ENCODE measurements at places on chromosomes 5 and 9.

DNA sequence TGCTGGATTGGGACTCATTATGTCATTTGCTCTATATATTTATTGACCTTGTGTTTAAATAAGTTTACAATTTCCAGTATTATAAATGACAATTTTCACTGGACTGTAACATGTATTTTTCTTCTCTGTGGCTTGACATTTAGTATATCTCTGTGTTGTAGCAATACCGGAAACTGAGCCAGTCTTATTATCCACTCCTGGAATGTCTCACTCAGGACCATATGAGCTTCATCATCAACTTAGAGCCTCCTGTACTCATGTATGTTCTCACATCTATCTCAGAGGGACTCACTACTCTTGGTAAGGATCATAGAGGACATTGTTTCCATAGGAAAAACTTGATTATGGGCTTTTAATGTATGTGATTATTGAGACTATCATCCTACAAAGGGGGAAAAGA, 66.5 kb upstream of the TLX3 start:
- DNase-seq = no peak

- no peak for DNase-seq
Measured at GRCh38 chr5:96641368-96642280, 20.6 kb upstream of the CAST start.

GRCh38 chr5:105015098-105015497, 1452.5 kb upstream of the NUDT12 start:
- no peak for DNase-seq

- DNase-seq = no peak
Measured at GRCh38 chr9:129405827-129406213, 215.1 kb downstream of the C9orf50 start.

DNA sequence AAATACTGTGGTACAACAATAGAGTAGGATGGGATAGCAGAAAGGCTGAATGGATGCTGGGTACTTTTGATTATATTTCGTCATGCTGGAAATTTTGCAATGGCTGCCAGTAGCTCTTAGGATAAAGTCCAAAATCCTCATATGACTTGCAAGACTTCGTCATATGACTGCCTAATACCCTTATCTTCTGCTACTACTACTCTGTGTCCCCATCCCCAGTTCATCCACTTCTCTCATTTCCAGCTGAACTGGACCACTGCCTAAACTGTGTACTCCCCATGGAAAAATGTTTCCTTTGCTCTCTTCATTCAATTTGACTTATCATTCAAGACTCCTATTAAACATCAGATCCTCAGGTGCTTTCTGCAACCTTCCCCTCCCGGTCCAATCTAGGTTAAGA, 212.9 kb downstream of the BRINP1 start:
- DNase-seq = no peak

- no peak for DNase-seq
Measured at GRCh38 chr9:115739096-115739875, 414.3 kb upstream of the PAPPA start.

GRCh38 chr9:84772511-84772910, 103.0 kb downstream of the NTRK2 start:
- DNase-seq = no peak

DNA sequence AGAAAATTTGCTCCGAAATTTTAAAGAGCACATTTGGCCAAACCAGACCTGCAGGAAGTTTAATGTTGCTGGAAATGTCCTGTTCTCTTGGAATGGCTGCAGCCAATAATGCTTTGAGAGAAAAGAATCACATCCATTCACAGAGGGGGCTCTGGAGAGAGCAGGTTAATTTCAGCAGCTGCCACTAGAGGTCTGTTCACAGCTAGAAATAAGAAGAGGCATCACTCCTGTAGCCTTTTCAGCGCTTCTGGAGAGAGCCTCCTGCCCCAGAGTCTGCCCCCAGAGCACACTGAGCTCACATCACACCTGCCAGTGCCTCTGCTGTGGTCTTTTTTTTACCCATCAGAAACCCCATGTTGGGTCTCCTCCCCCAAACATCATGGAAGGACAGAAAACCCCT, 124.8 kb upstream of the RAD23B start:
- DNase-seq = peak; percentile 23

GRCh38 chr5:10411336-10411735, 30.3 kb upstream of the ROPN1L start:
- DNase-seq = no peak

GRCh38 chr5:166286832-166287231, 2004.6 kb upstream of the WWC1 start:
- DNase-seq = no peak

GRCh38 chr5:856531-857425, 6.0 kb upstream of the ZDHHC11 start:
- no peak for DNase-seq

GRCh38 chr5:138600446-138600845, 25.2 kb upstream of the HSPA9 start:
- no peak for DNase-seq

- DNase-seq = no peak
Measured at GRCh38 chr9:99154356-99154755, 49.4 kb downstream of the TGFBR1 start.

- DNase-seq = no peak
Measured at GRCh38 chr5:78006449-78006848, 230.3 kb upstream of the TBCA start.

GRCh38 chr5:160991205-160991604, 139.2 kb upstream of the ATP10B start:
- DNase-seq = no peak

- no peak for DNase-seq
Measured at GRCh38 chr9:132184124-132184523, 22.3 kb downstream of the NTNG2 start.

GRCh38 chr9:81053298-81054025, 635.9 kb downstream of the TLE1 start:
- DNase-seq = no peak

GRCh38 chr5:135649435-135649834, 70.6 kb upstream of the CXCL14 start:
- no peak for DNase-seq

- peak; percentile 31 for DNase-seq
Measured at GRCh38 chr5:115544043-115544435, 536 bp downstream of the FEM1C start.

- DNase-seq = no peak
Measured at GRCh38 chr5:10335711-10336470, 17.6 kb upstream of the MARCHF6 start.

- DNase-seq = no peak
Measured at GRCh38 chr9:124311283-124311682, 53.5 kb downstream of the NEK6 start.

DNA sequence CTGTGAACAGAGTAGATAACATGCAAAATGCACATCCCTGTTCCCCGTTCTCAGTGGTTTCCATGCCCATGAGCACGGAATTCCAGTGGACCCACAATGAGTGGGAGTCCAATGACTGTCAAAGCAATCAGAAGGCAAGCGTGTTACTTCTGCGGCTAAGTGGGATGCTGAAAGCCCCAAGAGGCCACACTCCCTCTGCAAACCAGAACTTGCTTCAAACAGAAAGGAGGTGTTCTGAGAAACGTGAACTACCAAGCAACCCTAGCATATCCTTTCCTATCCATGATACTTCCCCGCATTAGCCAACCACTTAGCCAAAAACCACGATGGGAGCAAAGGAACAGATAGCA, 21.7 kb upstream of the MVB12B start:
- no peak for DNase-seq

DNA sequence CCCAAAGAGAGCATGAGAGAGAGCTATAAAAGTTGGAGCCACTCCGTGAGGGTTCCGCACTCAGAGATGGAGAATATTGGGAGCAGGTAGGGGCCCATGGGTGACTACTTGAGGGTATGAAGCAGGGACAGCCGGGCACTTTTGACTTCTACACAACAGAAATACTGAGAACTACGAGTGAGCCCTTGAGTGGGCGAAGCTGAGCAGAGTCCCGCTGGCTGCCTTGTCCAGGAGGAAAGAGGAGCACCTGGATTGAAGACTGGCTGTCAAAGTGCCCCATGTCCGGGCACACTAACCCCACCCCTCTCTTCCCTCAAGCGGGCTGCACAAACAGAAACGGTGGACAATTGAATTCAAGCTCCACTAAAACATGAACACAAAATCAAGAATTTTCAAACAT, 33.6 kb downstream of the FYB1 start:
- no peak for DNase-seq

GRCh38 chr9:9499546-9499945, 1113.3 kb downstream of the PTPRD start:
- DNase-seq = no peak

GRCh38 chr9:128528445-128529160, 23.8 kb upstream of the SPTAN1 start:
- no peak for DNase-seq

GRCh38 chr5:102249381-102249780, 46.7 kb downstream of the SLCO4C1 start:
- no peak for DNase-seq

DNA sequence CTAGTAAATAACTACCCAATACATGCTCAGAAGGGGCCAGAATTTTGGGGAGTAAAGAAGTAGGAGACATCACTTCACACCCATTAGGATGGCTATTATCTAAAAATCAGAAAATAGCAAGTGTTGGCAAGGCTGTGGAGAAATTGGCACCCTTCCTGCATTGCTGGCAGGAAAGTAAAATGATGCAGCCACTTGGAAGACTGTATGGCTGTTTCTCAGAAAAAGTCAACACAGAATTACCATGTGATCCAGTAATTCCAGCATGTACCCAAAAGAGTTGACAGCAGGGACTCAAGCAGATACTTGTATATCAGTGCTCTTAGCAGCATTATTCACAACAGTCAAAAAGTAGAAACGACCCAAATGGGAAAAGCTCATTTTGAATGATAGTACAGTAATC, 107.6 kb downstream of the APBA1 start:
- no peak for DNase-seq

DNA sequence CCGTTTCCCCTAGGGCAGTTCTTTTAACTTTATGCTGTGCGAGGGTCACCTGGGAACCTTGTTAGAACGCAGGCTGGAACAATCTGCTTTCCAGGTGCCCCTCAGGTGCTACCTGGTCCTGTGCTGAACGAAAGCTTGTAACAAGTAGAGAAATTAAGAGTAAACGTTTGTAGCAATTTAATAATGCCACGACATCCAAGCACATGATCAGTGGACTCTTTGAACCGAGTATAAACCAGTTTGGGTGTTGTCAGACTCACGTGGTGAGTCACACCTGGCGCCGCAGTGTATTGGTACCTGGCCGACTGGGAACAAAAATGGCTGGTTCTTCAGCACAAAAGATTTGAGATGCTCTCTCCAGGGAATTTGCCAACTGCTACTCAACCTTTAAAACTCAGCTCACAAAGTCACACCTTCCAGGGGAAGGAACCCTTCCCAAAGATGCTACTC, 926 bp upstream of the MYO10 start:
- no peak for DNase-seq

DNA sequence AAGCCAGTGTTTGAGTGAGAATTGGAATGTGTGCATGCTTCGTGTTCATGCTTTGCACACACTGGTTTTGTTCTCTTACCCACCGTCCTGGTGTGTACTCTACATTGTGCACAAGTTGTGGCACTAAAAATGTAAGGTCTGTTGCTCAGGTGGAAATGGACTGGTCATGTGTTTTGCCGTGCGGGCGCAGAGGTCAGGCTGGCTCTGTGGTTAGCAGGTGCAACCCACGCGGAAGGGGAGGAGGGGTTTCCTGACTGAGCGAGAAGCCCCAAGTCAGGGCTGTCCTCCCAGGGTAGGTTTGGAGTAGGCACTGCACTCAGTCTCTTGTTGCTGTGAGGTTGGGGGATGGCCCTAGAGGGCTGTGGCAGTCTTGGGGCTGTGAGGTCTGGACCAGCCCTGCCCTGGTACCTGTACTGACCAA, 86.6 kb downstream of the EHMT1 start:
- no peak for DNase-seq

- no peak for DNase-seq
Measured at GRCh38 chr9:20884985-20885593, 146.4 kb downstream of the HACD4 start.

GRCh38 chr5:128432913-128433440, 105.1 kb downstream of the FBN2 start:
- no peak for DNase-seq

GRCh38 chr5:79636981-79637733, 24.9 kb downstream of the TENT2 start:
- DNase-seq = no peak

DNA sequence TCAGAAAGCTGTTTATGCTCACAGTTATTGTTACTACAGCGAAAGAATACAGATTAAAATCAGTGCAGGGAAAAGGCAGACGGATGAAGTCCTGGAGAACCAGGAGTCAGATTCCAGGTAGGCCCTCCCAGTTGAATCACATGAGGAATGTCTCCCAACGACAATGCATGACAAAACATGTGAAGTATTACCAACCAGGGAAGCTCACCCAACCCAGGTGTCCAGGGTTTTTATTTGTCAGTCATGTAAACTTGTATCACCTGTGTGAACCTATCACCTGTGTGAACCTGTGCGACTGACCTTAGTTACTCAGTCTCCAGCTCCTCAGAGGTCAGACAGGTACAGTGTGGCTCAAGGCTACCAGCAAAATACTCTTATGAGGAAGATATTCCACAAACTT, 63.9 kb downstream of the KIAA1958 start:
- DNase-seq = no peak

GRCh38 chr9:87280421-87280820, 217.2 kb upstream of the DAPK1 start:
- DNase-seq = no peak

DNA sequence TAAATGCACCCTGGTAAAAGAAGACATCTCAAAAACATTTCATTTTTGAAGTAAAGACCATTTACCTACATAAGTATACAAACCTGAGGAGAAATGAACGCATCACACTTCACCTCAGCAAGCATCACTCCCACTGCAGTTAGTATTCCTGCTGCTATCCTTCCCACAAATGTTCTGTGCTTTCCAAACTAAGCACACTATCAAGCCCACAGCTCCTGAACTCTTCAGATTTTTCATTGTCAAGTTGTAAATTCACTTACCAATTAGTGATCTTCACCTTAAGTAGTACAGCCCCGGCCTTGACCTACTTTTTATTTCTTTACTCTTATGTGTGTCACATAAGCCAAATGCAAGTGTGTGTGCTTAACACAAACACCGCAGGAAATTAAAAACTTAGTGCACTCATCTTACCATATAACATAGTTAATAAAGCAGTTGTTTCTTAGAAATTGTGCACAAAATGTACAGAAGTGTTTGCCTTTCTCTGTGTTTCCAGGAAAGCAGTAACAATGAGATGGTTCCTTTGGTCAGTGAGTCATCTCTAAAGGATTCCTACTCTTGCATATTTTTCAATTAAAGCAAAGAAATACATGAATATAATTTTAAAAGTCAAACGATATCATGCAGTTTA, 169.4 kb downstream of the APBA1 start:
- no peak for DNase-seq

- no peak for DNase-seq
Measured at GRCh38 chr9:37325778-37326177, 96.7 kb upstream of the GRHPR start.

- DNase-seq = peak; percentile 4
Measured at GRCh38 chr9:32463500-32464293, 62.3 kb downstream of the RIGI start.

DNA sequence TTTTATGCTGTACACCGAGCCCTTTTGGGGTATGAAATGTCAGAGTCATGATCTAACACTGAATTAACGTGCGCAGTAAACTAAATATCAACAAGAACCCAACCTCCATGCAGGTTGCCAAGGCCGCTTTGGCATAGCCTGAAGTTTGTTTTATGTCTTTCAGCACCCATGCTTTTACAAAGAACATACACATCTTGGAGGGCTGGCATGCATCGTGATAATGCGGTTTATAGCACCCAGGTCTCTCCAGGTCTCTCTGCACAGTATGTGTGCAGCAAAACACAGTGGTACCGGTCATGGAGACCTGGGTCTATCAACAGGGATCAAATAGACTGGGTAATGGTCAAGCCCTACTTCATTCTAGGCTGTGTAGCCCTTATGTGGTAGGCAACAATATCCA, 11.8 kb downstream of the NPR3 start:
- no peak for DNase-seq

Measured in neuronal stem cell (in vitro differentiated cells).